Stimulated activated CD4-positive, alpha-beta T cell treated with anti-CD3 and anti-CD28 coated beads, Interleukin-1b, Interleukin-23, amount 100 ng/mL, for 48 hours (primary cell): ENCODE measurements at places on chromosomes 7 and 10.

DNA sequence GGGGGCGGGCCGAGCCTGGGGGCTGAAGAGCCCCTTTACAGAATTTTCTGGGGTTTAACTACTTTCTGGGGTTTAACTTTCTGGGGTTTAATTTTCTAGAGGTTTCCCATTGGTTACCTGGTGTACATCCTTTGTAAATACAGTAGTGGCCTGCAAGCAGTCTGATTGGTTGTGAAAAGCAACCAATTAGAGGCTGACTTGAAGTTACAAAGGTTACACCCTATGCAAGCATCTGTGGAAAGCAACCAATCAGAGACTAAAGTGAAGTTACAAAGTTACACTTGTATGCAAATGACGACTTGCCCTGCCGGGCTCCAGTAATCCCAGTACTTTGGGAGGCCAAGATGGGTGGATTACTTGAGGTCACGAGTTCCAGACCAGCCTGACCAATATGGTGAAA is 27.4 kb downstream of the GTF2I start:
- DNase-seq: no peak

GRCh38 chr7:75989500-75990388 is 4.7 kb downstream of the TMEM120A start:
- no peak for DNase-seq

DNA sequence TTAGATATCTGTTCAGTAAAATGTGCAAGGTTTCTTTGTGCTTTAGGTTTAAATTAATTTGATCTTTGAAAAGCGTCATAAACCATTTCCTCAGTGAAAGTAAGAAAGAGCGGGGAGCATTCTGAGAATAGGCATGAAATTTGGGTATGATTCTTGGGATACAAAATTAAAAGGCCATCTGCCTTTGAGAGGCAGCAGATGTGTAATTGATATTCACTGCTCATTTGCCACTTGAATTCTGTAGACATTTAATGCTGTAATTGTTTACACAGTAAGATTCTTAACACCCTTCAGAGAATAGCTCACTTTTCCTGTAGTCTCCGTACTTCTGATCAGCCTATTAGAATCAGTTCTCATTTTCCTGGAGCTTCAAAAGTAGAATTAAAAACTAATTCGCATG is 18.7 kb downstream of the FRMD4A start:
- DNase-seq: no peak

DNA sequence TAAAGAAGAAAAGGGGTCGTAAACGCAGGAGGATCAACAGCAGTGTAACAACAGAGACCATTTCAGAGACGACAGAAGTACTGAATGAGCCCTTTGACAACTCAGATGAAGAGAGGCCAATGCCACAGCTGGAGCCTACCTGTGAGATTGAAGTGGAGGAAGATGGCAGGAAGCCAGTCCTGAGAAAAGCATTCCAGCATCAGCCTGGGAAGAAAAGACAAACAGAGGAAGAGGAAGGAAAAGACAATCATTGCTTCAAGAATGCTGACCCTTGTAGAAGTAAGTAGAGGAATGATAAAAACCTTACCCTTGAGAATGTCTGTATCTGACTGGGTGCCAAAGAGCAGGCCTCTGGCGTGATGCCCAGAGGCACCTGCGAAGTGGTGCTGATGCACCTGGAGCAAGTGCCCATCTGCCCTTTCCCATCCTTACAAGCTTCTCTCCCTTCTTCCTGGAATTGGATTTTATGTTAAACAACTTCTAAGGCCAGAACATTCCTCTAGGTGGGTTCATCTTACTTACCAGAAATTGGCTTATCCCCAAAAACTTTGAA is 86.4 kb upstream of the SAMD8 start:
- DNase-seq: no peak

DNA sequence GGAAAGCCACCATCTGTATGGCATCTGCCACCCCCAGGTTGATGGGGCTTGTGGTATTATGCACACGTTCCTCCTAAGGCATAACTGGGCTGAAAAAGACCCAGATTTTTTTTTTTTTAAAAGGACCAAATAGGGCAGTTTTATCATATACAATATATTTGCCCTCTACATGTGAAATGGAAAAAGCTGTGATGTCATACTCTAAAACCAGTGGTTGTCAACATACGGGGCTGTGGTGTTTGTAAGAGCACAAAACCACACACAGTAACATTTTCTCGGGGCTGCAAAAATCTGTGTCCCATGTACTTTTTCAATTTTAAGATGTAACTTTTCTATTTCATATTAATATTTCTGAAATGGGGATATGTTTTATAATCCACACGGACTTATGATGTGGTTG is 34.9 kb downstream of the FAM171A1 start:
- no peak for DNase-seq

DNA sequence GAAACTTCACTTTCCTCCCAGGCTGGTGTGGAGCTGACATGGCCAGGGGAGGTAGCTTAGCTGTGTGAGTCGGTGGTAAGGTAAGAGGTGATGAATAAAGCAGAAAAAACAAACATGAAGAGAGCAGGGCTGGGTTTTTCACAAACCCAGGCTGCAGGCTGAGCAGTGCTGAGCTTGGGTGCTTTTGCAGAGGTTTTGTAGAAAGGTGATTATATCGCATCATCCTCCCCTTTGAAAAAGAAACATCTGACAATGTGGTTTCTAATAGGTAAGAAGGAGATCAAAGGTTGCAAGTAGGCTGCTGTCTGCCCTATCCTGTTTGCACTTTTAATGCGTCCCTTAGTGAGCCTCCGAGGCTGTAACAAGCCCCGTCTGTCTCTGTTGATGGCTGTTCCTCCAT is 69.6 kb upstream of the GRM8 start:
- peak; percentile 9 for DNase-seq

- no peak for DNase-seq
Observed at GRCh38 chr10:100019787-100020141, 10.0 kb upstream of the DNMBP start.

- no peak for DNase-seq
Observed at GRCh38 chr7:116872026-116872425, 9.6 kb downstream of the CAPZA2 start.

DNA sequence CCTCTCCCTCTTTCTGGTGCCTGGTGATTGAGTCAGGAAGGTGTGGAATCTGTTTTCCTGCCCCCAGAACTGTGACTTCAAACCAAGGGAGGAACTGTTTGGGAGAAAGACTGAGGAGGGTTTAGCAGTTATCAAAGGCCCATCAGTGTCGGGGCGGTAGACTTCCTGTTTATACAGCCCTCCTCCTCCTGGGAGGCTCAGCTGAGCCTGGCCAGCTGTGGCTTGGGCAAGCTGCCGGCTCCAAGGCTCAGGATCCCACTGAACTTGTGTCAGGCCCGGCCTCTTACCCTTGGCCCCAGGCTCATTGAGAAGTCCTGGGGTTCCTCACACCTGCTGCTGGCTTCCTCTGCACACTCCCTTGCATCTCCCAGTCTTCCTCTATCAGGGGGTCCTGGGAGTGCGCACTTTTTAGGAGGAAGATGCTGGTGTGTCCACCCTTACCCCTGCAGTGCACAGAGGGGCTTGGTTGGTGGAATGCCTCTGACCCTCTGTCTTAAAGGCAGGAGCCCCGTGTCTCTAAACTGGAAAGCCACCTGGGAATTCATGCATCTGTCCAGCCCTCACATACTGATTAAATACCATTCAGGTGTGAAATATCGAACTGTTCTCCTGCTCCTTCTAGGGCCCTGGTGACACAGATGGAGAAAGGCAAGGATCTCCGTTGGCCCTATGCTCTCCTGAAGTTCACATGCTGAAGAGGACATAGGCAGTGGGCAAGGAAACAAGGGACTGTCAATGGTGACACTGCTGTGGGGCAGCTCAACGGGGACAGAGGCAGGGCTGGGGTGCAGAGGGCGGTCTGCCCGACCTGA is 32.4 kb downstream of the CXCL12 start:
- DNase-seq: no peak

DNA sequence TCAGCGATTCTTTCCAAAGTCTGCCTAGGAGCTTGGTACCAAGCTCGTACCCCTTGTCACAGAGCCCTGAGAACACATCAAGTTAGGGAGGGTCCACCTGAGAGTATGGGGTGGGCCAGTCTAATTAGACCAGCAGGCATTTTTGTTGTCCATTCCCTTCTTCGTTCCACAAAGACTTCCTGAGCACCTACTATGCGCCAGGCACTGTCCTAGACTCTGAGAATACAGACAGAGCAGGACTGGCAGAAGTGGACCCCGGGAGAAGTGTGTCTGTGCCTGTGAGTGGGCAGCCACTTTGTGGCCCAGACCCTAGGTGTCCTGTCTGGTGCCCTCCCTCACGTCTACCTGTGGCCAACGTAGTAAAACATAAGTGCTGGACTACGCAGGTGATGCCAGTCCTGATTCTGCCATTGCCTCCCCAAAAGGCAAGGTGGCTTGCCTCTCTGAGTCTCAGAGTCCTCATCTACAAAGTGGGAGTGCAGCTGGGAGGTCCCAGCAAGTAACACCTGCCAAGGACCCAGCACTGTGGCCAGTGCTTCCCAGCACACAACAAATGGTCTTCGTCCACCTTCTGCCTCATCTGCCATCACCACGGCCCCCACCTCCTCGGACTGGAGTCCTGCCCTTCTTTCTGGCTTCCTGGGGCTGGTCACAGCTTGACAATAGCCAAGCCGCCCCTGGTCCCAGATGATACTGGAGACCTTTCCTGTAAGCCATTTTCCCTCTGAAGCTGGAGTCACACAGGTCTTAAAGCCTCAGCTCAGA is 54.3 kb upstream of the DUSP5 start:
- no peak for DNase-seq

DNA sequence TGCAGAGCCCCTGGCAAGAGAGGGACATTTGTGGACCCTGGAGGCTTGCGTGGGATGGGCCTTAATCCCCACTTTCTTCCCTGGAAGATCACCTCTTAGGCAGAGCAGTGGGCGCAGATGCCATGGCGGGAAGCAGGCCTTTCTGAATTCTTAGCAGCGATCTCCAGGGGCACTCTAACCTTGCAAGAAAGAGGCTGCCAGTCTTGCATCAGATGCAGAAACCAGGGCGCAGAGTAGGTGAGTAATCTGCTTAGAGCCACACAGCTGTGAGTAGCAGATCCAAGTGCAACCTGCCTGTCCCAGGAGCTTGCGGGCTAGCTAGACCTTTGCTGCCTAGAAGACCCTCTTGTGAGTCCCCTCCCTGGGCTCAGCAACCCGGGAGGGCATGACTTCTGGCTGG is 40.0 kb downstream of the KCTD7 start:
- DNase-seq: no peak

- DNase-seq: no peak
Observed at GRCh38 chr10:94902080-94902479, 36.4 kb upstream of the CYP2C9 start.

DNA sequence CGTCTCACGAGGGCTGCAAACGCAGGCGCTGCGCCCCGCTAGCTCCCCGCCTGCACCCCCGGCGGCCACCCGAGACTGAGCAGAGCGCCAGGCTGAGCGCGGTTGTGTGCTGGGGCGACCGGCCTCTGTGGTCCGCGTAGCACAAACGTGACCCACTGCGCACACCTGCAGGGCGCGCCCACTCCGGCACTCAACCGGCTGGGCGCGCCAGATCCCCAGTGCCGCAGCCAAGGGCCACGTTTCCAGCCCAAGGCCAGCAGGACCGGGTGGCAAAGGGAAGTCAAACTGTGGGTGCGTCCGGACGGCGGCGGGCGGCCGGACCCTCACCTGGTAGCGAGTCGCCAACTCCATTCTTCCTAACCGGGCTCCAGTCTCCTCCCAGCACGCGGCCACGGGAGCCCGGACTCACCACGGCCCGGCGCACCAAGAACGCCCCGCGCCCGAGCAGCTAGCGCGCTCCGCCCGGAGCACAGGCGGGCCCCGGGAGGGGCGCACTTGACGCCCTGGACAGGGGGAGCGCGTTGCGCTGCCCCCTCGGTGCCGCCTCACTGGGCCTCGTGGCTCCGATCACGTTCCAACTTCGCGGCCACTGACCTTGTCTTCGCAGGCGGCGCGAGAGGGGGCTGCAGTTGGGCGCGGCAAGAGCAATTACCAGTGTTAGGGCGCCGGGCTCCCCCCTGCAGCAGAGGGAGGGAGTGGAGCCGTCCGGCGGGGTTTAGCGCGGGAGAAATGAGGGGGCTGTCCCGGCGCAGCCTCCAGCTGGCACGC is at the start of gene CDCA7L:
Gene CDCA7L, minus strand, starts transcription at position 446 of the 768 bp plus-strand sequence. Its CDS starts 95 bp downstream, at position 351.
- peak; percentile 82 for DNase-seq

- DNase-seq: peak; percentile 78
Observed at GRCh38 chr10:44878706-44879530, 32.2 kb upstream of the TMEM72 start.
